ENCODE measurements at places on chromosomes 3 and 15.

DNA sequence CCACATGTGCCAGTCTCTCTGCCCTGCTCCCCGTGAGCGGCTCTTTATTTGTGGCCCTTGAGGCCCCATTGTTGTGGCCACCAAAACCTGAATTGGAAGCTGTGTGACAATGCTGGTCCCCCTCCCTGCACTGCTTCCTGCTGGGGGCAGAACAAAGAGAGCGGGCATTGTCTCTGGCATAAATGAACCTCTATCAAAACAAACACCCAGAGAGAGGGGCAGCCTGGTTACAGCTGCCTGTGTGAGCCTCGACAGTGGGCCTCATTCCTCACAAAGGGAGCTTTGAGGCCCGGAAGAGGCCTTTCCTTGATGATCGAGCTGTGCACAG, 152.9 kb downstream of the IGF1R start:
- DNase-seq, result no peak

DNA sequence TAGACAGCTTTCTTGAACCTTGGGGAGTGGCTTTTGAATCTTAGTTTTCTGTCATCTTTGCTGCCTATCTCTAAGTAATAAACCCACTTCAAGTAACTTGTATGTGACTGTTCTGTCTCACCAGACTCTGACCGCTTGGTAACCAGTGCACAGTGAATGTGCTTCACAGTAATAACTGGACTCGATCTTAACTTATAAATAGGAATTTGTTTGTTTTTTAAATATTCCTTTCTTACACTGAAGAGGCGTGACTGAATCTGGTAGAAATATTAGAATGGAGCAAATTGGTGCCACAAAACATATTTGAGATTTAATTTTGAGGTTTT, 318.0 kb downstream of the GBE1 start:
- no peak for DNase-seq

DNA sequence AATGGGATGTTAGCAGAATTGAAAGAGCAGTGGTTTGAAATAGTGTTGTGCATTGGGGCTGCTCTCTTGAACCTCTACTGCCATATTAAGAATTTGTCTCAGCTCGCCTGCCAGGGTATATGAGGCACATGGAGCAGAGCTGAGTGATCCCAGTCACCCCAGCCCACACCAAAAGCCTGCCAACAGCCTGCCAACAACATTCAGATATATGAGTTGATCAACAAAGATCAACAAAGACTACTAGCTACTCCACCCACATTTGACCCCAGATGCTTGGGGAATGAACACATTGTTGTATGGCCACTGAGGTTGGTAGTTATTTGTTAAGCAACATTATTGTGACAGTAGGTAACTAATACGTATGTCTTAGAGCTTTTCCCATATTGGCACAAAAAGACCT, 570.9 kb upstream of the IL12A start:
- no peak for DNase-seq

- DNase-seq, result no peak
Observed at GRCh38 chr3:156664831-156665178, 9.6 kb upstream of the TIPARP start.

DNA sequence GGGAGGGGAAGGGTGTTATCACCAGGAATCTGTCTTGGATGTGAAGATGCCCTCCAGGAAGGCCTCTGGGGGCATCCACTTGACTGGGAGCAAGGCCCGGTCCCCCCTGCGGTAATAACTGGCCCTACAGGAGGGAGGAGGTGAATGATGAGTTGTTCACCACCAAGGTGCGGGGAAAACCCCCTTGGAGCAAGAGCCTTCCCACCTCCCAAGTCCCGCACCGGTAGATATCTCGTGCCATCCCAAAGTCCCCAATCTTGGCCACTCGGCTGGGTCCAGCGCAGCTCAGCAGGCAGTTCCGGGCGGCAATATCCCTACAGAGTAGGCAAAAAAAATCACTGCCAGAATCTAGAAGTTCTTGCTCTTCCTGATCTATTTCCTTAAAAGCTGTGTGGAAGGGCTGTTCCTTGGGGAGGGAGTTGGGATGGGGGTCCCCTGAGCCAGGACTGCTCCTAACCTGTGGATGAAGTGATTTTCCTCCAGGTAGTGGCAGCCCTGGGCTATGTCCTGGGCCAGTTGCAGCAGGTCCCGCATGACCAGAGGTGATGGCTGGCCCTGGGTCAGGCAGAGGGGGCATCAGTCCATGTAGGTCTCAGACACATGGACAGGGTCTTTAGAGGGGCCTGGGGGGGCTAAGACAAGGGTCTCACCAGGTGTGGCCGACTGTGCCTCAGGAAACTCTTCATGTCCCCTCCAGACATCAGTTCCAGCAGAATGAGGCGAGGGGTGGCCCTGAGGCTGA, 8.7 kb downstream of the LTK start:
- no peak for DNase-seq

GRCh38 chr15:50959717-50960116, 51.2 kb downstream of the AP4E1 start:
- no peak for DNase-seq

DNA sequence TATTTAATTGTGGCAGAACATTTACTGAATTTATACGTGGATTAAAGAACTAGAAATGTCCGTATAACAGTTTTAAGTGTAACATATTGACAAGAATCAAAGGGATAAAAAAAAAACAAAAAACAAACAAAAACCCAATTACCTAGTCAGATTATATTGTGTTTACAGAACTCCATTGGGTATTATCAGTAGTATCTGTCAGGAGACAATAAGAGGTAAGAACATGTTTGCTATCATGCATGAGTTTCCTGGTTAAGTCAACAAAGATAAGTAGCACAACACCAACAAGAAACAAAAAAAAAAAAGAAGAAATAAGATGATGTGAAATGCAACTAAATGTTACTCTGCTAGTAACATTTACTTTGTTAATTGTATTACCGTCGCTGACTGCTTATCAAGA, 570.6 kb downstream of the ZBBX start:
- no peak for DNase-seq

- DNase-seq, result peak; percentile 51
Observed at GRCh38 chr3:153293265-153293664, 131.2 kb downstream of the RAP2B start.

DNA sequence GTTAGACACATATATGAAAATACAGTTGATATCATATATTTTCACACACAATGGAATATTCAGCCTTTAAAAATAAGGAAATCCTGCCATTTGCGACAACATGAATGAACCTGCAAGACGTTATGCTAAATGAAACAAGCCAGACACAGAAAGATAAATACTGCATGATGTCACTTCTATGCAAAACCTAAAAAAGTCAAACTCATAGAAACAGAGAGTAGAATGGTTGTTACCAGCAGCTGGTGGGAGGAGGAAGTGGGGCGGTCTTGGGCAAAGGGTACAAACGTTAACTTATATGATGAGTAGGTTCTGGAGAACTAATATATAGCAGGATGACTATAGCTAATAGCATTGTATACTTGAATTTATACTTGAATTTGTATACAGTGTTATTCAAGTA, 213.2 kb upstream of the NR2F2 start:
- DNase-seq, result no peak

- DNase-seq, result no peak
Observed at GRCh38 chr3:34955680-34956079, 683.6 kb upstream of the ARPP21 start.

DNA sequence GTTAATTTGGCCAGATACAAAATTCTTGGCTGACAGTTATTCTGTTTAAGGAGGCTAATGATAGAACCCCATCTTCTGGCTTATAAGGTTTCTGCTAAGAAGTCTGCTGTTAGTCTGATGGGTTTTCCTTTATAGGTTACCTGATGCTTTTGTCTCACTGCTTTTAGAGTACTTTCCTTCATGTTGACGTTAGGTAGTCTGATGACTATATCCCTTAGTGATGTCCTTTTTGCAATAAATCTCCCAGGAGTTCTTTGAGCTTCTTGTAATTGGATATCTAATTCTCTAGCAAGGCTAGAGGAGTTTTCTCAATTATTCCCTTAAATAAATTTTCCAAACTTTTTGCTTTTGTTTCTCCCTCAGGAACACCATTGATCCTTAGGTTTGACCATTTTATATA, 114.1 kb upstream of the CDIN1 start:
- DNase-seq, result peak; percentile 19

DNA sequence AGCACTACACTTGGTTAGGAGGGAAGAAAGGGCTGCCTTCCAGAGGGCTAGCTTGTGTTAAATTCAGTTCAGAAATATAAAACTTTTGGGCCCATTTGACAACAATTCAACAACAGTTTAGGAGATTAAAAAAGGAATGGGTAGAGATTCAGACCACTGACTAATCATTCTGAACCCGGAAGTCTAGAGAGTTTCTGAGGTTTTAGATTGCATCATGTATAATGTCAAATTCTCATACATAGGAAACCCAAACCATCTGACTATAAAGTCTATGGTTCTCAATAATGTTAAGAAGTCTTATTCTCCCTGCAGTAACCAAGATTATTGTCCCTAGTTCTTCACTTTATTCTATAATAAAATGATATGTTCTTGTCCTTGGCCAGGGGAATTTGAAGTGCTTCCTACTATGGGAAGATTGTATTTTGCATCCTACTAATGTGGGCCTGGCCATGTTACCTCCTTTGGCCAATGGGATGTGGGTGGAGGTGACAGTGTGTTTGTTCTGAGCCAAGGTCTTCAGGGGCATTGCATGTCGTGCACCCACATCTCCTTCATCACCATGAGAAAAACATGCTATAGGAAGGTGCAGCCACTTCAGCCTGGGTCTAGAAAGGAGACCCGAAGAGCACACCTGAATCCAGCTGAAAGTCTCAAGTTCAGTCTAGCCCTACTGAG, 66.4 kb upstream of the CCNL1 start:
- DNase-seq, result peak; percentile 41

DNA sequence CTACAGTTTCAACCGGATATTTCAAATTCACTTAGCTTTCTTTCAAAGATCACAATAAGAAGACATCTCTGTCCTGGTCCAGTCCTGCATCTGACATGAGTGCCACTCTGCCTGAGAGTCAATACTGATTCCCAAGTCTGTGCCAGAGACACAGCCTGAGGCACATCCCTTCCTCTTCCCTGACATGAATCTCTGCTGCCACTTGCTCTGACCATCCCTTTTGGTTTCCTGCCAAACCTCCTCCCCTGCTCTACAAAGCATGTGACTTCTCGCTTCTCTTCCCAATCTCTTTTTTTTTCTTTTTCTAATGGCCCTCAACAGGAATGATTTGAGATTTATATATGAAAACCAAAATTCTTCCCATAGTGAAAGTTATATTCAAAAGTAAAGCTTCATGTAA, 117.9 kb downstream of the MECOM start:
- DNase-seq, result no peak

DNA sequence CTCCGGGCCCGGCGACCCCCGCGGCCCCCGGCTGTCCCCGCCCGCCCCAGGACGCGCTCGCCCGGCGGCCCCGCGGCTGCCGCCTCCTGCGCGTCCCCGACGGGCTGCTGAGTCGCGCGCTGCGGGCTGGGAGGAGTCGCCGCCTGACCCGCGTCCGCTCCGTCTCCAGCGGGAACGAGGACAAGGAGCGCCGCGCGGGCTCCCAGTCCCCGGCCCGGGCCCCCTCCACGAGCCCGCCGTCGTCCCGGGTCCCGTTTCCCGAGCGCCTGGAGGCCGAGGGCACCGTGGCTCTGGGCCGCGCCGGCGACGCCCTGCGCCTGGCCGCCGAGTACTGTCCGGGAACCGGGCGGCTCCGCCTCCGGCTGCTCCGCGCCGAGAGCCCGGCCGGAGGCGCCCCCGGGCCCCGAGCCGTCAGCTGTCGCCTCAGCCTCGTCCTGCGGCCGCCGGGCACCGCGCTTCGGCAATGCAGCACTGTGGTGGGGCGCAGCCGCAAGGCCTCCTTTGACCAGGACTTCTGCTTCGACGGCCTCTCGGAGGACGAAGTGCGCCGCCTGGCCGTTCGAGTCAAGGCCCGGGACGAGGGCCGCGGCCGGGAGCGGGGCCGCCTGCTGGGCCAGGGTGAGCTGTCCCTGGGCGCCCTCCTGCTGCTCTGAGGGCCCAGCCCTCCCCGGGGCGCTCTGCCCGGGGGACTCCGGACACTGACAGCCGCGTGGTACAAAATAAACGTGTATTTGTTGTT, 1.5 kb downstream of the C2CD4A start:
- peak; percentile 51 for DNase-seq

- DNase-seq, result peak; percentile 72
Observed at GRCh38 chr15:78131295-78132061, at the start of gene CIB2. CIB2 (minus strand) TSS chr15:78131445; CDS start chr15:78131215, 230 bp downstream.

DNA sequence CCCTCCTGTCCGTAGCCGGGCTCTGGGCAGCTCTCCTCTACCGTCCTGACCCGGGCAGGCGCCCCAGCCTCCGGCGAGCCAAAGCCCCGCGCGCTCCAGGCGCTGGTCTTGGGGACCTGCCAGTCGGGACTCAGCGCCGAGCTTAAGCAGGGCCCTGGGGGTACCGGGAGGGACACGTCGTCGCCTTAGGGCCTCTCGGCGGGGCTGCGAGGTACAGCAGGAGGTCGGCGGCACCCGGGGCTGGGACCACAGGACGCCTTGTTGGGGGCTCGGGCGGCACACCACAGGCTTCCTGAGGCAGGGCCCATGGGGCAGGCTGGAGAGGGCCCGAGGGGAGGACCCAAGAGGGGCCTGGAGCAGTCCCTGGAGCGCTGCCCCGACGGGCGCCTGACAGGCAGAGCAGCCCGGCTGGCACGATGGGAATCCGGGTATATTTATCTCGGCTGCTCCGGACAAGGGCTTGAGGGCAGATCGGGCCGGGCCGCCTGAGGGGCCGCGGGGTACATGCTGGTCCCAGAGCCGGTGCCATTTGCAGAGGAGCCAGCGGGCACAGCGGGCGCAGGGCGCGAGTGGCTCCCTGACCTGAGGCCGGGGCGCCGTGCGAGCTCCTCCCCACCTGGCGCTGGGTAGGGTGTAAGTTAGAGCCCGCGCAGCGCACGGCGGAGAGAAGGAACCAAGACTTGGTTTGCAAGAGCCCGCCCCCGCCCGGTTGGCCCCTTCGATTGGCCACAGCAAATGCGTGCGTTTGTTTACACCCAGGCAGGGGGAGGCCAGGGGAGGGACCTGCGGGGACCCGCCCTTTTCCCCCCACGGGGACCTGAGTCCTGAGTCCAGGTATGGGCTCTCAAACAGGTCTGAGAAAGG, 574 bp downstream of the SLC38A3 start:
- no peak for DNase-seq

DNA sequence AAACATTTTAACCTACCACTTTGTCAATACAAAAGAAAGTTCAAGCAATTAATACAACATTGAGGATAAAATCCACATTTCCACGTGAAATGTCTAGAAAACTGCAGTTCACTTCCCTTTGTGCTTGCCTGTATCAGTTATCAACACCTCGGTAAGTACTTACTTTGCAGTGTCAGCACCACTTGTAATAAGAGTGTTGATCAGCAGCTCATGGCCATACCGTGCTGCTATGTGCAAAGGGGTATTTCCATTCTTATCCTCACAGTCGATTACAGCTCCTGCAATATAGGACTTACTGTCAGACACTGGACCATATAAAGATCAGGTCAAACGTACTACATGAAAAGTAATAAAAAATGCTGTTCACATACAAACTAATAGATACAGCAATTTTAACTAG, 84.4 kb downstream of the ANKRD28 start:
- DNase-seq, result no peak

DNA sequence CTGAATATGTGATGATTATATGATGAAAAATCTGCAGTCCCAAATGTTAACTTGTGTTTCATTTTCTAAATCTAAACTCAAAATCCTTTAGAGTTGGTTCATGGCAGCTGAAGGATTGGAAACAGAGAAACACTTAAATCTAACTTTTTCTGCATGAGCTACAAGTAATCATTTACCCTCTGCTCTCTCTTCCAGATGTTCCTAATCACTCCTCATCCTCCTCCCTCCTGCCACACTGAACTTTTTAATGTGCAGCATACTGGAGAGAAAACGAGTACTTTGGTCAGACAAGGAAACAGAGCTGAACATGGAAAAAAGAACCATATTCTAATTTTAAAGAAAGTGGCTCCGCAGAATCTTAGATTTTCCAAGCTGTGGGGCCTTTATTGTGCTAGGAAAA, 321.2 kb upstream of the COL8A1 start:
- no peak for DNase-seq

- DNase-seq, result peak; percentile 25
Observed at GRCh38 chr15:65752151-65752700, 39.9 kb downstream of the DENND4A start.

Measured in EH (cell line).